ENCODE measurements at places on chromosomes 12 and 14.

GRCh38 chr12:32126720-32127119 lies 20.1 kb downstream of the BICD1 start:
- no peak for DNase-seq

DNA sequence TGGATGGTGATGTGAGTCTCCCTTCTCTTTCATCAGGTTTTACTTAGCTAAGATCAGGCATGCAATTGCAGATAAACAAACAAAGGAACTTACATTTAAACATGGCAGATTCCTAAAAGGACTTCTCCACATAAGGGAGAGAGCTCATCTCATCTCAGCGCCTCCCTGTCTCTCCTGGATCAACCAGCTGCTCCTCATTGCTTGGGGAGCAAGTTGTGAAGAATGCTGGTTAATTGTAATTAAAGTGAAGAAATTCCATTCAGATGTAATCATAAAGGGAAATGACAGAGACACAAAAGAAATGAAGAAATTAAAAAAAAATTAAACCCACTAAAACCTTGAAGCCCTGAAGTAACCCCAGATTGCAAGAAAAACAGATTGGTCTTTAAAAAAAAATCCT lies 104.4 kb upstream of the DIO2 start:
- DNase-seq, result no peak

- no peak for DNase-seq
Measured at GRCh38 chr12:124862768-124863415, 772 bp downstream of the SCARB1 start.

DNA sequence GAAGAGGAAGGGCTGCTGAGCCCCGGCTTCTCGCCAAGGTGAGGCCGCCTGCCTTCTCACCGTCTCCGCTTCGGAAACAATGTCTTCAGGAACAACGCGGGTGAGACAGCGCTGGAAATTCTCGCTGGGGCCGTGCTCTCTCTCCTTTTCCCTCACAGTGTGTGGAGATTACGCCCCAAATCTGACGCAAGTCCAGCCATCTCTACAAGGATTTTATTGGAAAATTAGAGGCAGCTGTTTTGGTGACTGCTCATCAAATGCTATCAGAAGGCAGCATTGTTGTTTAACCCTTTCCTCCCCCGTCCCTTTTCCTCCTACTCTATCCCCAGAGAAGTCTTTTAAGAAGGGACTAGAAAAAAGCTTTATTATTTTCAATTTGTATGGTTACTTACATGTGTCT lies 53.5 kb downstream of the PIWIL1 start:
- no peak for DNase-seq

GRCh38 chr14:36988989-36989388 lies 183.4 kb downstream of the SLC25A21 start:
- no peak for DNase-seq

- no peak for DNase-seq
Measured at GRCh38 chr12:57536597-57536942, 10.4 kb downstream of the DCTN2 start.

GRCh38 chr12:85440271-85440670 lies 160.3 kb downstream of the ALX1 start:
- DNase-seq, result no peak

GRCh38 chr12:57539134-57539768 lies 7.7 kb downstream of the DCTN2 start:
- no peak for DNase-seq

GRCh38 chr12:70354787-70355186 lies 11.3 kb upstream of the KCNMB4 start:
- no peak for DNase-seq

GRCh38 chr12:25377469-25378177 lies 126.9 kb upstream of the KRAS start:
- no peak for DNase-seq

DNA sequence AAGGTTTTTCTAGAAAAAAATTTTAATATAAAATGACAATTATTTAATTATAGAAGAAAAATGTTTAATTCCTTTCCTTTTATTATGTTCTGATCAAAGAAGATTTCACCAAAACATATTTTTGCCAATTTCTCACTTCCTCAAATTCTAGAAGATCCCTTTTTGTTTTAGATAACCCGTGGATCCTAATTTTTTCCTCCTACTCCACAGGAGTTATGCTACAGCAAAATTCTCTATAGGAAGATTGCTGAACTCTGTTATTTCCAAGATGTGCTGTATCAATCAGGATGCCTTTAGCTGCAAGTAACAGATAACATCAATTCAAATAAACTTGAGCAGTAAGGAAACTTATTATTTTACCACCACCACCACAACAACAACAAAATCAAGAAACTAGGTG lies 3.8 kb upstream of the SNX6 start:
- DNase-seq, result no peak

DNA sequence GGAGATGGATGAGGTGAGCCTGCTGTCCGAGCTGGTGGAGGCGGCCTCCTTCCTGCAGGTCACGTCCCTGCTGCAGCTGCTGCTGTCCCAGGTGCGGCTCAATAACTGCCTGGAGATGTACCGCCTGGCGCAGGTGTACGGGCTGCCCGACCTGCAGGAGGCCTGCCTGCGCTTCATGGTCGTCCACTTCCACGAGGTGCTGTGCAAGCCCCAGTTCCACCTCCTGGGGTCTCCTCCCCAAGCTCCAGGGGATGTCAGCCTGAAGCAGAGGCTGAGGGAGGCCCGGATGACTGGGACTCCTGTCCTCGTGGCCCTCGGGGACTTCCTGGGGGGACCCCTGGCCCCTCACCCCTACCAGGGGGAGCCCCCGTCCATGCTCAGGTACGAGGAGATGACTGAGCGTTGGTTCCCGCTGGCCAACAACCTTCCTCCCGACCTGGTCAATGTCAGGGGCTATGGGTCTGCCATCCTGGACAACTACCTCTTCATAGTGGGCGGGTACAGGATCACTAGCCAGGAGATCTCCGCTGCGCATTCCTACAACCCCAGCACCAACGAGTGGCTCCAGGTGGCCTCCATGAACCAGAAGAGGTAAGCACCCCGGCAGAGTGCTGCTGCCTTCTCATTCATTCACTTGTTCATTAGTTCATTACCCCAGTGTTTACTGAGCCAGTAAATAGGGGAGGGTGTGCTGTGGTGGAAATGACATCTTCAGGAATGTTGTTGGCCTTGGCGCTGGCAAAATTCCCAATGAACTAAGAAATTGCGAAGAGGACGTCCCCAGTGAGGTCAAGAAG lies 774 bp upstream of the MANSC4 start:
- no peak for DNase-seq

- no peak for DNase-seq
Measured at GRCh38 chr14:65434216-65434850, 21.8 kb downstream of the FUT8 start.

- no peak for DNase-seq
Measured at GRCh38 chr12:109033239-109034196, 12.7 kb upstream of the SVOP start.

DNA sequence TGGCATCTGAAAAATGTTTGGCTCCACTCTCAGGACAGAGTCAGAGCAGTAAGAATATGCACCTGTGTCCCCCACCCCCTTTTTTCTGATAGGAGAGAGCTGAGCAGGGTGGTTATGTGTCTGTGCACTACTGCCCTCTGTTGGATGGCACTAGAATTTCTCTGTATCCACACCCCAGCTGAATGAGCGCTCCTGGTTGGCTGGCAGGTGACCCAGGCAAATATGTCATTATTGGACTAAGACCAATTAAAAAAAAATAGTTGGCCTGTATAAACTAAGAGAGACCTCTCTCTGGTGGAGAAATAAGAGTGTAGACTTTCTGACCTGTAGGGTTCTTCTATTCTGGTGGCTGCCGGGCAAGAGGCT lies 107.0 kb downstream of the PTCSC3 start:
- peak; percentile 30 for DNase-seq

DNA sequence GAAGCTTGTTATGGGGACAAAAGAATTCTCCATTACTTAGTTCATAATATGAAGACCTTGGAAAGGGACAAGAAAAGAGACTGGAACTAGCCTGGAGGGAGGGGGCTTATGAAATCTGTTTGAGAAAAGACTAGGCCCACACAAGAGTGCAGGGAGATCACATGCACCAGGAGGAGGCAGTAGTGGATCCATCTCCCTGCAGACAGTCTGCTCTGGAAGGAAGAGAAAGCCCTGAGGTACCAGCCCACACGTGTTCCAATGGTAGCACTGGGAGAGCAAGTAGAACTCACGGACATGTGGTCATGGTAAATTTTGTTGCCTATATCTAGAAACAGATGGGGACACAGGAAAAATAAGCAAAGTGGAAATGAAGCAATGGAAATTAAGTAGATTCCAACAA lies 445.4 kb downstream of the SOX5 start:
- no peak for DNase-seq

All from NCI-H2081 treated with DMSO at 0.1 percent for 48 hours (cell line).